Activated effector memory CD4-positive, alpha-beta T cell treated with Interleukin-2 at 50 U/mL for 16 hours (primary cell): ENCODE measurements at places on chromosomes 12 and 14.
A peak's percentile ranks its signal among the peaks of the same experiment; 100 is the strongest.

DNA sequence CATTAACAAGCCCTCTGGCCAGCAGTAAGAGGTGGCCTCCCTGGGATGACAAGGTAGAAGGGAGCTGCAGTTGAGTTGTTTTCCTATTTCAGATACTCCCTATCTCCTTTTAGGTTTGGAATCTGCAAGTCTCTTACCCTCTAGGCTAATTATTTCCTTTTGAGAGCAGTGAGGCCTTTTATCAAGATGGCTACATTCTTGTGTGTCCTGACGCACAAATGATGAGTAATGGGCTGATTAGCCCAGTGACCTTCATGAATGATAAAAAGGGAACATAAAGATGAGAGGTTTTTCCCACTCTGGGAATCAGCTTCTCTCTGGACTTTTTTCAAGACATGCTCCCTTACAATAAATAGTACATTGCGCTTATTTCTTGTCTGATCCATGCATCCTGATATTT is 22.9 kb downstream of the DYRK2 start:
- DNase-seq, result no peak

DNA sequence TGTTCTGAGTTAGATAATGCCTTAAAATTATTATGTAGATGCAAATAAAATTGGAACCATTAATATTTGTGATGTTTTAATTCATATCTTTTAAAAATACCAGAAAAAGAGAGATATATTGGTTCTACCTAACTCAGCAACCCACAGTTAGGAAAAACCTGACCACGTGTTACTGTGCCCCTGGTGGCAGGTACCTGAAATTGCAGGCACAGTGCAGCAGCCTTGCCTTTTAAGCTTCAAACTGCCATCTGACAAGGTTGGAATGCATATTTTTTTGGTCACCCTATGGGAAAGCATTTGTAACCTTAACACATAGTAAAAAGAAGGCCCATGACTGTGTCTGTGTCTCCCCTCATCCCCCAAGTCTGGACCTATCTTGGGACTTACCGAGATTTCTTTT is 109.4 kb upstream of the NOS1 start:
- no peak for DNase-seq

GRCh38 chr14:105272623-105273022 is 24.3 kb downstream of the BTBD6 start:
- no peak for DNase-seq

DNA sequence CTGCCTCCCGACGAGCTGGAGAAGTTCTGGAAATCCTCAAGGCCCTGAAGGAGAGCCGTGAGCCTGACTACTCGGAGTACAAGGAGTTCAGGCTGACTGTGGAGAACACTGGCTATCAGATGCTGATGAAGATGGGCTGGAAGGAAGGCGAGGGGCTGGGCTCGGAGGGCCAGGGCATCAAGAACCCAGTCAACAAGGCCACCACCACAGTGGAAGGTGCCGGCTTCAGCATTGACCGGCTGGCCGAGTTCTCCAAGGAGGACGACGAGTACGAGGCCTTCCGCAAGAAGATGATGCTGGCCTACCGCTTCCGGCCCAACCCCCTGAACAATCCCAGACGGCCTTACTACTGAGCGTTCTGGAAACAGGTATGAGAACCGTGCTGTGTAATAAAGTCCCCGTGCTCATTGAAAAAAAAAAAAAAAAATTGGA is 366.1 kb upstream of the ATXN7L3B start:
- DNase-seq, result no peak

- peak; percentile 37 for DNase-seq
Observed at GRCh38 chr12:31324845-31325523, 966 bp downstream of the SINHCAF start.
